ENCODE measurements at places on chromosomes 6 and 20. TPM values are rescaled to one million over a fixed set of nuclear protein-coding genes. Genes with fewer than 3 reads are reported as not detected.

The L3MBTL3 gene
- 4.2 TPM for total RNA-seq

The TNNC2 gene
- 0.26 TPM for total RNA-seq

The TMEM244 gene
- not detected for total RNA-seq

The SLC35D3 gene
- total RNA-seq: not detected

The FOXA2 gene
- total RNA-seq: 28.0 TPM

The ARFGEF3 gene
- total RNA-seq: 1.5 TPM

The ANKRD66 gene
- not detected for total RNA-seq

The CRISP3 gene
- not detected for total RNA-seq

The ATF6B gene
- 127 TPM for total RNA-seq

The TCP11 gene
- total RNA-seq: not detected

The NKX2-2 gene
- not detected for total RNA-seq

The CLPSL1 gene
- not detected for total RNA-seq

The C6orf52 gene
- 6.5 TPM for total RNA-seq

The WFDC6 gene
- not detected for total RNA-seq

The BMP2 gene
- total RNA-seq: 0.23 TPM

The CEP43 gene
- 35.4 TPM for total RNA-seq

The PHACTR3 gene
- total RNA-seq: 0.10 TPM

The PSORS1C1 gene
- total RNA-seq: 2.9 TPM

The TRAPPC3L gene
- total RNA-seq: not detected

The AVP gene
- total RNA-seq: not detected

The SLA2 gene
- total RNA-seq: 0.13 TPM

The TGM3 gene
- not detected for total RNA-seq

The C6orf163 gene
- total RNA-seq: 1.3 TPM

The FAM8A1 gene
- total RNA-seq: 9.3 TPM

The TMC2 gene
- total RNA-seq: not detected

The BPIFA1 gene
- total RNA-seq: not detected

The CTAGE9 gene
- 0.15 TPM for total RNA-seq

The ZNF76 gene
- total RNA-seq: 41.5 TPM

The ITPA gene
- total RNA-seq: 107 TPM

The MUC22 gene
- not detected for total RNA-seq

The ERVFRD-1 gene
- total RNA-seq: not detected

The MMP24 gene
- total RNA-seq: 7.1 TPM

The HCRTR2 gene
- not detected for total RNA-seq

The SRSF6 gene
- 159 TPM for total RNA-seq

The TCFL5 gene
- total RNA-seq: 23.8 TPM

The LY6G6C gene
- total RNA-seq: 0.23 TPM

The SAMD5 gene
- 0.23 TPM for total RNA-seq

The ARMC12 gene
- total RNA-seq: 1.4 TPM

The TAAR1 gene
- total RNA-seq: not detected

The UBE2J1 gene
- 30.5 TPM for total RNA-seq

The FAM184A gene
- total RNA-seq: 8.7 TPM

Data from Panc1 (cell line).